Right lung (tissue), 10 donors: ENCODE measurements at places on chromosomes 7 and 10.

DNA sequence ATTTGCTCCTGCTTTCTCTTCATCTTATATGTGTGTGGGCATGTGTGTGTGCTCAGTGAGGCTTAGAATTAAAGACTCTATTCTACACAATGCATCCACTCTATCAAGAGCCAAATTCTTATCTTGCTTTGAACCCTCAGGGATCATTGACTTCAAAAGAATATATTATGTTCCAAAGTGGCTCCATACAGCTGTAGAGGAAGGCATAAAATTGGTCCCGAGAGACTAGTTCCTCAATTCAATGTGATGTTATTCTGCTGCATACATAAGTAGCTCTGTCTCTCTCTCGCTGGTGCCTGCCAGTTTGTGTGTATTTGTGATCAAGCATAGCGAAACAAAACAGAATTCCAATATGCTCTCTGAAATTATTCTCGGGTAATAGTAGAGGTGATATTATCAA, 997.9 kb upstream of the POT1 start:
- DNase-seq: no peak

- no peak for DNase-seq
These were observed 10.3 kb downstream of the FAM3C start for GRCh38 chr7:121385800-121386179.

- DNase-seq: no peak
These were observed 59.7 kb upstream of the LAMB4 start for GRCh38 chr7:108189733-108190388.

GRCh38 chr7:135537905-135538304, 19.8 kb upstream of the NUP205 start:
- no peak for DNase-seq

DNA sequence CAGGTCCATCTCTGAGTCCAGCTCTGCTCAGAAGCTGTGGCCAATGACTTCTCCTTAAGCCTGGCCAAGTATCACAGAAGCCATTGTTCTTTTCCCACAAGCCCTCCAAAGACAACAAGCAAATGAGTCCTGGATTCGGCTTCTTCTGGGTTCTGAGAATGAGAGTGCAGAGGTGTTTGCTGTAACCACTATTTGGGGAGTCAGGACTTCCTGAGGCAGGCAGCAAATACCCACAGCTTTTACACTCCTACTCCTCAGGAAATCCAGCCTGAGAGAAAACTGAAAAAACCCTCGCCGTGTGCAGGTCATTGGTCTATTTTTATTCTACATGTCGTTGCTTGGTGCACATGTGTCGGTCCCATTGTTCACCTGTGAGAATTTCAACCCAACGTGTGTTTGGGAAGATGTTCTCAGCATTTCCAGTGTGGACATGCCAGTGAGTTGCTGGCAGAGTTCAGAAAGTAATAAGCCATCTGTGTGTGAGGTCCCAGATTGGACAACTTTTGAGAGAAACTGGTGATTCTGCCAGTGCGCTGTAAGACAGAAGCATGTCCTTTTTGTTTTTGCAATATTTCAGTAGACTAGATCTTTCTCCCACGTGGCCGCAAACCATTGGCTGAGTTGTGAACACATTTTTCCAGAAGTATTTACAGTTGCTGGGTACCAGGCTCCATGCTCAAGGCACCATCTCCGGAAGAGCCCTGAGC, 121.6 kb upstream of the LYZL2 start:
- no peak for DNase-seq

DNA sequence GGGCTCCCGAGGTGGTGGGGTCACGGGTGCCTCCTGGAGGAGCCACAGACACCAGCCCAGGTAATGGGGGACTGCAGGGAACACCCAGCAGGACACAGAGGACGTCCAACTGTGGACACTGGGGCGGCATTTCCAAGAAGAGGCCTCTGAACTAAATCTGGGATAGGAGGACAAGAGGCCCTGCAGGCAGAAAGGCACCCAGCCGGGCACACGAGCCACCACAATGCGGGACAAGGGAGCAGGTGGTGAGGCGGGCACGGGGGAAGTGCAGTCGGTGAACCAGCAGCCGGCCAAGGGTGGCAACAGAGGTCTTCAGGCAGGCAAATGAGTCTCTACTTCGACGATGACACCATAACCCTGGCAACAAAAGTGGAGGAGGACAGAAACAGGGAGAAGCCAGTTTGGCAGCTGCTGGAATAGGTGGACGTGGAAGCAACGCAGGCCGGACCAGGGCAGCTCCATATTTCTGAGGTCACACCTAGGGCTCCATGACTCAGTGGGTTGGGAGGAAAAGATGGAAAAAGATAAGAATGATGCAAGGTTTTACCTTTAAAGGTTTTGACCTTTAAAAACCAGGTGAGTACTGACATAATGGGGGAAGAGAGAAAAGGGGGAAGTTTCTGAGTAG, 26.1 kb upstream of the GALNTL5 start:
- DNase-seq: no peak

GRCh38 chr7:123994449-123994848, 38.4 kb downstream of the TMEM229A start:
- no peak for DNase-seq

GRCh38 chr10:52883996-52884871, 111.7 kb upstream of the MBL2 start:
- peak; percentile 68 for DNase-seq

DNA sequence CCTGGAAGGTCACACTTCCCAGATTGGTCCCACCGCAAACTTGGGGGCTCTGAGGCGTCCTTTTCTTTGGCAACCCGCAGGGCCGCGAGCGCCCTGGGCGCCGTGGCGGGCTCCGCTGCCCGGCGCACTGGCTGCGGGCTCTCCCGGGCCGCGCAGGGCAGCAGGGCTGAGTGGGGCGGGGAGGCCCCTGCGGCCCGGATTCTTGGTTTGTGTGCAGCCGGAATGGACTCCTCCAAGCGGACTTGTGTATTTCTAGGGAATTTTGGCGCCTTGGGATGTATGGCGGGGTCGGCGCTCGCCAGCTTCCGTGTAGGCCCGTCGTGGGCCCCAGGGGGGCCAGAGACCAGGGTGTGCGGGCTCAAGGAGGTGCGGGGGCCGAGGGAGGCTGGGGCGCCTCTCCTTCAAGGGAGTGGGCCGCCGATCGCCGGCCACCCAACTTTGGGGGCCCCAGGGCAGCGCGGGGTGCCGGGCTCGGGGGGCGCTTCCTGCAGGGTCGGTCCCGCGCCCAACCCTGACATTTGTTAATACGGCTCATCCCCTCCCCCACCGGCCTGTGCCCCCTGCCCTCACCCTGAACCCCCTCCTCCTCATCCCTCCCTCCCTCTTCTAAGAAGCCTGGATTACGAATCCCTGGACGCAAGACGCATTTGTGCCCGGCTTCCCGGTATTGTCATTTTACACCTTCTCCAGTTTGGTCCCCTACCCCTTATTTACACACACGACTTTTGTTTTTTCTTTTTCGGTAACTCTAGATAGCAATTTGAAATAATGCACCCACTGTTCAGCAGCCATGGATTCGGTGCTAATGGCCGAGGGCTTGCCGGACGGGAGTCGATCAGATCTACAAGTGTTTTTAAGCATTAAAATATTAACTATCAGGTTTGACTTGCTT, 2.5 kb downstream of the TCF7L2 start:
- DNase-seq: peak; percentile 23

- DNase-seq: no peak
These were observed 660.5 kb downstream of the LRMDA start for GRCh38 chr10:76091926-76092325.

GRCh38 chr7:5689716-5690115, 91.7 kb downstream of the RNF216 start:
- no peak for DNase-seq

DNA sequence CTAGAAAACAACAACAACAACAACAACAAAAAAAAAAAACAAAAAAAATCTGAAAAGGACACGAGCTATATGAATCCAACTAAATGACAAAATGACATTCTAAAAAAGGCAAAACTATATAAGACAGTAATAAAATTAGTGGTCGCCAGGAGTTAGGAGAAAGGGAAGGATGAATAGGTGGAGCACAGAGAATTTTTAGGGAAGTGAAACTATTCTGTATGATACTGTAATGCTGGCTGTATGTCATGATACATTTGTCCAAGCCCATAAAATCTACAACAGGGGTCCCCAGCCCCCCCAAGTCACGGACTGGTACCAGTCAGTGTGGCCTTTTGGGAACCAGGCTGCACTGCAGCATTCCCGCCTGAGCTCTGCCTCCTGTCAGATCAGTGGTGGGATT, 2.8 kb upstream of the PUS7 start:
- DNase-seq: no peak

- DNase-seq: no peak
These were observed 37.1 kb downstream of the SDK1 start for GRCh38 chr7:3338161-3338560.

DNA sequence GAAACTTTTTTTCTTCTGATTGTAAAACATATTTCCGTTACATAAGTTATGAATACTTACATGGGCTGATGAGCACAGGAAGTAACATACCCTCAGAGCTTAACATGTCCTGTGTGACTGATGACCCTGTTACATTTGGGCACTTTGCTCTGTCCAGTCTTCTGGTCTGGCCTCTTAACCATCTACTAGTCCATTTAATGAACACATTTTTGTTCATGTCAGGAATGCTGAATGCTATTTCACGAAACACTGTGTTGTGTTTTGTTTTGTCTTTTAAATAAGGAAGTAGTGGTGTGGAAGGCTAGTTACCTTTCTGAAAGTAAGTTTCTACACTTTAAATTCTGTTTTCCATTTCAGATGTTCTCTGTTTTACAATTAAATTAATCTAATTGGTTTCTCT, 77.7 kb downstream of the RBM33 start:
- no peak for DNase-seq

DNA sequence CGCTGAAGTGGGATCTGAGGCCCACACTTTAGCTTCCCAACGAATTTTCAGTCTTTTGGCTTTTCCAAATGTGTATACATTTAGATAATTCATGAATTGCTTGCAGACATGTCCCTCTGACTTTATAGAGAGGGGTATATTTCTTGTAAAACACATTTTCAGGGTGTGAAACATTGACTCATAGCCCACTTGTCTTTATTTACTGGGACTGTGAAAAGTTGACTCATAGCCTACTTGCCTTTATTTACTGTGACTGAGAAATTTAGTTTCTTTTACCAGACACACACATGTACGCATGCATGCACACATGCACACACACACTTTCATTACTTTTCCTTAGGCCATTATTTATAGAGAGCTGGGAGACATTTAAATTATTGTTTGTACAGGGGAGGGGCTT, 79.1 kb downstream of the VTI1A start:
- no peak for DNase-seq

- no peak for DNase-seq
These were observed 268.9 kb upstream of the SEMA3C start for GRCh38 chr7:81187753-81188152.

DNA sequence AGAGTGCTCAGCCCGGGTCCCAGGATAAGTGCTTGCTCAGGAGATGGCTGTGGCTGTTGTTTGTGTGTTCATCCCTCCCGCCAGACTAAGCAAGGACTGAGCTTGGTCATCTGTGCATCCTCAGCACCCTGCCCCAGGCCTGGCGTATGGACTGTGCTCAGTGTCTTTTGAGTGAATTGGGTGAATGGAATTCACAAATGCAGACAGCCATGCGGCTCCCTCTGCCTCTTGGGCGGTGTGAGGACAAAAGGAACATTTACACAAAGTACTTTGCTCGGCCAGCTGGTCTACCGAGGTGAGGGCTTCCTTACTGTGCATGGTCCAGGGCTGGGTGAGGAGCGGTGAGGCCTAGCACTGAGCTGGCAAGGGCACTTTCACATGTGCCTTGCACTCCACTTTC, 120.2 kb downstream of the CDH23 start:
- DNase-seq: no peak

DNA sequence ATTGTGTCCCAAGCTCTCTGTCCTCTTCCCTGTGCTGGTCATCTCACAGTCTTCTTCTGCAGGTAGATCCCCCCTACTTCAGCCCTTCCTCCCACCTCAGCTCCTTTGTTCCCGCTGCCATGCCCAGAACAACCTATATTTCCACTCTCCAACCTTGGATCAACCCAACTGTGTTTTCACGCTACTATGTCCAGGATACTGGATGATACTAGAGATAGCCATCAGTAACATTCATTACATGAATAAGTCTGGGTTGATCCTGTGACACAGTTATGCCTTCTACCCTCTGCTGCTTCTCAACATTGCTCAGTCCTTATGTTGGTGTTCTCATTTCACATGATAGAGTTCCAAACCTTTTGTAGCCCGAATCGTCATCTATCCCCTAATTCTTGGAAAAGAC, 286.4 kb downstream of the ZEB1 start:
- DNase-seq: no peak

DNA sequence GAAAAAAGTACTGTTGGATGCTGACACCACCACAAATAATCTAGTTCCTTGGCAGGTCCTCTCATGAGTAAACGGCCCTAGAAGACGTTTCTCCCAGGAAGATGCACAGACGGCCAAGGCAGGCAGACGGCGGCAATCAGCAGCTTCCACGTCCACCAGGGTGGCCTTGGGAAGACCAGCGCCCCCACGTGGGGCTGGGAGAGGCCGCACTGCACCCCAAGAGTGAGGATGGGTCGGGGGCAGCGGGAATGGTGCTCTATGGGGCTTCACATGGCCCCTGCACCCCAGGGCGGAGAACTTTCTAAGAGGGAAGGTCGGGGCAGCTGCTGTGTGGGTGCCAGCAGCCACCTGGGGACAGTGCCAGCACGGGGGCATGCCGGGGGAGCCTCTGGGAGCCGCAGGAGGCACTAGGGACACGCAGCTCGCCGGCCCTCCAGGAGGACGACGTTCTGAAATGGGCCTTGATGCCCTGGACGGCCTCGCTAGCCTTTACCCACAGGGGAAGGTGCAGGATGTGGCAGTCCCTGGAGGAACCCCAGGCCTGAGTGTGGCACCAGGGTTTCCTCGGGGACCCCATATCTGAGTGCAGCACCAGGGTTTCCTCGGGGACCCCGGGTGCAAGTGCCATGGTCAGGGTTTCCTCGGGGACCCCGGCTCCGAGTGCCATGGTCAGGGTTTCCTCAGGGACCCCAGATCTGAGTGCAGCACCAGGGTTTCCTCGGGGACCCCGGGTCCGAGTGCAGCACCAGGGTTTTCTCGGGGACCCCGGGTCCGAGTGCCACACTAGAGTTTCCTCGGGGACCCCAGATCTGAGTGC, 539.9 kb downstream of the DNAJB6 start:
- no peak for DNase-seq

DNA sequence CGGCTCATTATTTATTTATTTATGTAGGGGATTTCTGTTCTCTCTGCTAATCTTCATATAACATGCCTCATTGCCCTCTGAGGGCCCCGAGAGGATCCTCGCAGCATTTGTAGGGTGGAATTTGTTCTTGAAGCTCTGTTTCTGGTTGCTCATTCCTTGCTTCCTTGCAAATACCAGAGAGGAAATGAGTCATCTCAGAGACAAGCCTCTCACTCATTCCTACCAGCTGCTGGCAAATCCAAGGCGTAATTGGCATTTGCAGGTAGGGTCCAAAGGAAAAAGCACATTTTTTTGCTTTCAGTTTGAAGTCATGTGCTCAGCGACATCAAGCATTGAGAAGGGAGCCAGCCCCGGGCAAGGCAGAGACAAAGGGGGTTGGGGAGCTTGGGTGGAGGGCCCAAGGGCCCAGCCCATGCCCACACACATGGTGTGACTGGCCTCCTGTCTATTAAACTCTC, 501.6 kb downstream of the GALNT17 start:
- no peak for DNase-seq

DNA sequence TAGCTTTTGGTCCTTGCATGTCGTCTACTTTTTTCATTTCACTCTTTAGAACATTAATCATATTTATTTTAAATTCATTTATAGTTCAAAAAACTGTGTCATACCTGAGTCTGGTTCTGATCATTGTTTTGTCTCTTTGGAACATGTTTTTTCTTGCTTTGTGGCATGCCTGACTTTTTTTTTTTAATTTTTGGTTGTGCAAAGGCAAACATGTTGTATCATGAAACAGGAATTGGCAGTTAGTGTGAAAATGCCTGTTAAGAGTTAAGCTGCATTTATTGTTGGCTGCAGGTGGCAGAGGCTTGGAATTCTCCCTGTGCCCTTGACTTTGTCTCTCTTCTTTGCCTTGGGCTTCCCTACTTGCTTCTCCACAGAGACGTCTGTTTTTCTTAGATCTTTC, 525.0 kb upstream of the ADARB2 start:
- DNase-seq: no peak
